ENCODE measurements at places on chromosomes 7 and 10.

DNA sequence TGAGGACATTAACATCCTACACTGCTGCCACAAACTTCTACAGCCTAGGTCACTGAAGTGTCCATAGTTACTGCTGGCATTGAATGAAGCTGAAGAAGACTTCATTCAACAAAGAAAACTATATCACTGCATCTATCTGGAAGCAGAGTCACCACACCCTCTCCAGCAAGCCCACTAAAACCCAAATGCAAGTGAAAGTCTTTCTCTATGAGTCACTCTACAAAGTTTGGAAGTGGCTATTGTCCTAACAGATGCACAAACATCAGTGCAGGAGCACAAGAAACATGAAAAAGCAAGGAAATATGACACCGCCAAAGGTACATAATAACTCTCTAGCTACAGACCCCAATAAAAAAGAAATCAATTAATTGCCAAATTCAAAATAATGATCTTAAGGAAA is 43.5 kb upstream of the CAMK2B start:
- DNase-seq, result no peak

DNA sequence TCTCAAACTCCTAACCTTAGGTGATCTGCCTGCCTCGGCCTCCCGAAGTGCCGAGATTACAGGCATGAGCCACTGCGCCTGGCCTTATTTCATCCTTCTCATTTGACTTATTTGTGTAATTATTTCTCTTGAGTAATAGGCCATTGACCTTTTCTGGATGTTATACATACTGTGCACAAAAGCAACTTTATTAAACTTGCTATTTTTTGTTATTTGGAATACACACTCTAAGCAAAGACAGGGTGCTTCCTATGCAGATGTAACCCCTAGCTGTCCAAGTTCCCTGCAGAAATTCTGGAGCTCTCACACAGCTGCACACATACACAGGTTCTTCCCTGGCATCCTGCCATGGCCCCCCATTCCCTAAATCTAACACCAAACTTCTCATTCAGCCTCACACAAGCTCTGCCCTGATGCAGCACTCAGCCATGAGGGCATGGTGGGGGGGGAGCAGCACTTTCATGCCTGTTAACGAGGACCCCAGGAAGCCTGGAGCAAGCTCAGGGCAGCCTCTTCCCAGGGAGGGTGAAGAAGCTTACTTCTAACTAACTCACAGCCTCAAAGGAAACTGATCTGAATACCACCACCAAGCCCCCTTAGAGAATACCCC is 33.2 kb downstream of the SH3PXD2A start:
- no peak for DNase-seq

- DNase-seq, result no peak
Measured at GRCh38 chr10:72164617-72165016, 51.2 kb upstream of the ANAPC16 start.

GRCh38 chr10:133069033-133069525 is 18.6 kb upstream of the ADGRA1 start:
- no peak for DNase-seq

GRCh38 chr10:69571618-69572158 is 1.5 kb downstream of the NEUROG3 start:
- DNase-seq, result no peak

- no peak for DNase-seq
Measured at GRCh38 chr7:105309235-105310169, 79.2 kb downstream of the SRPK2 start.

GRCh38 chr10:95988702-95989101 is 54.7 kb upstream of the CCNJ start:
- DNase-seq, result no peak

Measured in activated T-cell treated with anti-CD3 and anti-CD28 coated beads for 48 hours (primary cell).